ENCODE measurements at places on chromosomes 13 and 19.

DNA sequence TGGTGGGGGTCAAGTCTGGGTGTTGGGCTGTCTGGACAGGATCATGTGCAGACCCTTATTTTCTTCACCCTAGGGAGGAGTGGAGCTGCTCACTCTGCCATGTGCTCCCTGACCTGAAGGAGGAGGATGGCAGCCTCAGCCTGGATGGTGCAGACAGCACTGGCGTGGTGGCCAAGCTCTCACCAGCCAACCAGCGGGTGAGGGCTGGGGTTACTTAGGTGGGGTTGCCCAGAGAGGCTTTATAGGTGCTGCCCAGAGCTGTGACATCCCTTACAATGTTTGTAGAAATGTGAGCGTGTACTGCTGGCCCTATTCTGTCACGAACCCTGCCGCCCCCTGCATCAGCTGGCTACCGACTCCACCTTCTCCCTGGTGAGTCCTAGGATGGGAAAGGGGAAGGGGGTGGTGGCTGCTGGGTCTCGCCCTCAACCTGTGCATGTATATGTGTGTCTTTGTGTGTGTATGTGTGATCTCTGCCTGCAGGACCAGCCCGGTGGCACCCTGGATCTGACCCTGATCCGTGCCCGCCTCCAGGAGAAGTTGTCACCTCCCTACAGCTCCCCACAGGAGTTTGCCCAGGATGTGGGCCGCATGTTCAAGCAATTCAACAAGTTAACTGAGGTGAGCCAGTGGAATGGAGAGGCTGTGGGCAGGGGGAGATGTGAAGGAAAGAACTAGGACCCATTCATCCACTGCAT, 5.1 kb downstream of the CHMP2A start:
- no peak for DNase-seq

- DNase-seq, result no peak
Observed at GRCh38 chr19:33374236-33374714, 766 bp downstream of the CEBPG start.

DNA sequence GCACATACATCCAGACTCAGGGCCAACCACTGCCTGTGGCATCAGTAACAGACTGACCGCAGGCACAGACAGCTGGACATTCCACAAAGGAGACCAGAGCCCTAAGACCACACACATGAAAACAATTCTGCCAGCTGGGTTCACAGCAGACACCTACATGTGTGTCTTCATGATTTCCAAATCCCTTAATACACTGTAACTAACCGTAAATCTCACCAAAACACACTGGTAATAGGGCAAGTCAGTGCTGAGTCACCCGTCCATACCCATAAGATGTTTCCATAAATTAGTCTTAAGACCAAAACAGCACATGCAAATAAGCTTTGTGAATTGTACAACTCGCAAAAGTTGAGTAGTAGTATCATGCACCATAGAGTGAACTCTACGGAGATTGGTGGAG, 65.4 kb downstream of the TUBGCP3 start:
- DNase-seq, result no peak

GRCh38 chr19:2982983-2983350, 5.6 kb downstream of the TLE6 start:
- no peak for DNase-seq

GRCh38 chr13:51324714-51325420, 14.6 kb upstream of the SERPINE3 start:
- no peak for DNase-seq

- no peak for DNase-seq
Observed at GRCh38 chr13:71587817-71588216, 279.2 kb downstream of the DACH1 start.

- DNase-seq, result no peak
Observed at GRCh38 chr13:81498969-81499368, 1158.0 kb upstream of the SPRY2 start.

DNA sequence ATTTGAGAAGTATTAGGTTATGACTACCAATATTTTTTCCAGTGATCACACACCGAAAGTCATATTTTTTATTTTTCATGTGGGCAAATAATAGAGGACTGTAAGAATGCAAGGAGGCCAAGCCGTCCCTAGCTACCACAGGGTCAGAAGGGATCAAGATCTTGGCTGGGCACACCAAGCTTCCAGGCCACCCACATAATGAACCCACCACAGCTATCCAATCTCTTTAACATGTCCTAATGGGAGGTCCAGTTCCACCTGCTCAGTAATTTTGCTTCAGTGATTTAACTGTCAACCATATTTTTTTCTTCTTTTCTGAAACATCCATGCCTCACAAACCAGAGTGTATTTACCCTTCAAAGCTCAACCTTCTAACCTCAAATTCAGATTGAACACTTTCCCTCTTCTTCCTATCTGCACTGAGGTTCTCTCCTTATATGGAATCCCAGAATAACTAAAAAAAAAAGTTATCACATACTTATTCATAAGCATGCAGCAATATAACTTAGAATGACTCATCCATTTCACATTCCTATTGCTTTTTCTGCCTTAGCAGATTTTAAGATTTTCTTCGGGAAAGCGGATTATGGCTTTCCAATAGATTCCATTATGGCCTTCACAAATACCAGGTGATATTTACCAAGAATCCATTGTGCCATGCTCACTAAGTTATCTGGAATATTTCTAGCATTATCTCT, 12.2 kb downstream of the ARGLU1 start:
- no peak for DNase-seq

DNA sequence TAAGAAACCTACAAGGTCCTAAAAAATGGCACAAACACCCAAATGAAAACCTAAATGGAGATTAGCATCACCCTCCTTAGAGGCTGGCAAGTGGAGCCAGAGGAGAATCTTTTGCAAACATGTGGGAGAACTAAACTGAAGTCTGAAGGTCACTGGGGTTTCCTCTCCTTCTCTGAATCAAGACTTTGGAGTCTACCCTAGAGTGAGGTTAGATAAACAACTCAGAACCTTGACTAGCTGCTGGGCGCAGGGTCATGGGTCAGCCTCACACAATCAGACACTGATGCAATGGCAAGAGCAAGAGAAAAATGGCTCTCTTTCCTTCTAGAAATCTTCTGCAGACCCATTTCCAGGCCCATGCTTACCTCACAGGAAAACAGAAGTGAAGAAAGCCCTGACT, 165.8 kb downstream of the KCTD12 start:
- no peak for DNase-seq

DNA sequence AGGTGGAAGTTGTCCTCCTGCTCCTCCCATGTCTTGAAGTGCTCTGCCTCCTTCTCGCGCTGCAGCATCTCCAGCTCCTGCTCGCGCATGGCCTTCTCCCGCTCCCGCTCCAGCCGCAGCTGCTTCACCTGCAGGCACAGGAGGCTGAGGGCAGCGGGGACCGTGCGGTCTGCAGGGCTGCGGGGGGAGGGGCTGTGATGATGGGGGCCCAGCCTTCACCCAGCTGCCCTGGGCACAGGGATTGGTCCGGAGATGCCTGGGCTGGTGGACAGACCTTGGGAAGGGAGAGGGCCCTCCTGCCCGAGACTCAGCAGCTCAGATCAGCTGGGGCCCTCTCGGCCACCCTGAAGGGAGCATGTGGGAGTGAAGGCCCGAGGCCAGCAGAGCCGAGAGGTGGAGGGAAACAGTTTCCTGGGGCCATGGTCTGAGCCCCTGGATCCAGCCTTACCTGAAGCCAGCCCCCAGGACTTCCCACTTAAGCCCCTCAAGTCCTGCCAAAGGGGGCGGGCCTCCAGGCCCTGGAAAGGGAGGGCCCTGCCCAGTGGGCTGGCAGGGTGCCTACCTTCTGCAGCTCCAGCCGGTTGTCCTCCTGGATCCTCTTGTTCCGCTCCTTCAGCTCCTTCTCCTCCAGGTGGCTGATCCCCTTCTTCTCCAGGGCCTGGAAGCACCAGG, 6.3 kb downstream of the CACTIN start:
- DNase-seq, result no peak

DNA sequence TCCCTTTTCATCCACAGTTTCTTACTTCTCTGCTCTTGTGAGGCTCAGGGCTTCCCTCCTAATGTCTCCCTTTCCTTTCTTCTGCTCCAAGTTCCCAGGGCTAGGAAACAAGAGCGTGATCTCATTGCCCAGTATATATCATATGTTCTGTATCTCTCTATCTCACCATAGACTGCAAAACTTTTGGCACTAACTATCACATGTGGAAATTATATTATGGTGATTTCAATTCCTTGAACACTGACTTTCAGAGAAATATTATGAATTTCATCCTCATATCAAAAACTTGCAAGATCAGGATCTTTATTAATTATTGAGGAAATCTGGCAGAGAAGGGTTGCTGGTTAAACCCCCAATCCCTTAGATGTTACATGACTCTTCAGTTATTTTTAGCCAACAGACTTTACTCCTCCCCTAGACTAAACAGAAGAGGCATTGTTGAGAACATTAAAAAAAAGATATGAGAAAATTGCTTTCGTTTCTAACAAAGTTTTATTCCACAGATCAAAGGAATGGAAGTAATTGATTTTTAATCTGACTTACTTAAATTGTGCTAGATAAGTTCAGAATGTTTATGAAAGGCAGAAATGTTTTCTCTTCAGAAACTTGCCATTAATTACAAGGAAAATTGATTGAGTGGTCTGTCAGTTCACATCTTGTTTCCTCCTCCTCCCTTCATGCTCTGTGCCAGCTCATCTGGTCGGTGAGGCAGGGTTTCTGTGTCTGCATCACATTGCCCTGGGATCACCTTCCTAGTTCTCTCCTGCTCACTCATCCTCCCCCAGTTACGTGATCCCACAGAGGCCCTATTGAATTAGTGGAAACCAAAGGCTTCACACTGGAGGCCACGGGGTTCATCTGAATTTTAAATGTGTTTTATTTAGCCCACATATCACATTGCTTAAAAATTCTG, 378.5 kb downstream of the LMO7 start:
- DNase-seq, result no peak

DNA sequence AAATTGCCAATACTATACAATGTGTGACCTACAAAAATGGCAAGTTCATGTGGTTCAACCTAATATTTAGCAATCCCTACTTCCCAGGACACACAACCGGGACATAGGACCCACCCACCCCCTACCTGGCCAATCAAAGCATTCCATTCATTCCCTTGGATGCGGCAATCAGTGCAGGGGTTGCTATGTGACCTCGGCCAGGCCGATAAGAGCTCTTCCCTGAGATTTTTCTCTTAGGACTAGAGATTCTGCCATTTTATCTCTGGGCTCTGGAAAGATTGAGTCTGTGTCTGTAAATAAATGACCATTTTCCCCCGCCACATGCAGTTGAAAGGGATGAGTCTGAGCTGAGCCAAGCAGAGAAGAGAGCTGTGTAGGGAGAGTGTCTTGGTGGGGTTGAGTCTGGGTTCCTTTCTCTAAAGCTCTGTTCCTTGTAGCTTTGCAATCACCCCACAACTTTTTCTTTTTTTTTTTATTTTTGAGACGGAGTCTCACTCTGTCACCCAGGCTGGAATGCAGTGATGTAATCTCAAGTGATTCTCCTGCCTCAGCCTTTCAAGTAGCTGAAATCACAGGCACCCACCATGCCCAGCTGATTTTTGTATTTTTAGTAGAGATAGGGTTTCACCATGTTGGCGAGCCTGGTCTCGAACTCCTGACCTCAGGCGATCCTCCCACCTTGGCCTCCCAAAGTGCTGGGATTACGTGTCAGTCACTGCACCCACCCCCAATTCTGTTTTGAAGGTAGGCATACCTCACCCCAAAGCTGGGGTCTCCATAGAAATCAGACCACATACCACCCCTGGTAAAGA, 7.4 kb downstream of the IFNL1 start:
- DNase-seq, result no peak
